ENCODE measurements at places on chromosomes 13 and 19.

DNA sequence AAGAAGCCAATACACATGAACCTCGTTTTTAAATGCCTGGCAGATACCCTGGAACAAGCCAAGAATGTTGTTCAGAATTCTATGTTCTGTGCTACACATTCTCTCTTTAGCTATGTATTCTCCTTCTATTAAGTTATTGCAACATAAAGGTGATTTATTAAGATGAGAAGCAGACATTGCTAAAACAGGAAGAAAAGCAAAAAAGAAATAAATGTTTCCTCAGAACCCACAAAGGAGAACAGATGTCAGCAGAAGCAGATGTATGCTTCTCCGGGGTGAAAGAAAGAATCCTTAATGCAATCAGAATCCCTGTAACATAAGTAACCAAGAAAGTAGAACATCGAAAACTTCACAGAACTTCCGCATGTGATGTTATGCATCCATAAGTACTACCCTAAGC, 302.9 kb downstream of the DCT start:
- DNase-seq = no peak

- DNase-seq = no peak
These were observed 7.0 kb upstream of the HCN2 start for GRCh38 chr19:582497-583197.

- DNase-seq = peak; percentile 20
These were observed 688 bp downstream of the ZNF225 start for GRCh38 chr19:44113784-44114390.

- no peak for DNase-seq
These were observed 20.9 kb upstream of the DCUN1D2 start for GRCh38 chr13:113511361-113511760.

DNA sequence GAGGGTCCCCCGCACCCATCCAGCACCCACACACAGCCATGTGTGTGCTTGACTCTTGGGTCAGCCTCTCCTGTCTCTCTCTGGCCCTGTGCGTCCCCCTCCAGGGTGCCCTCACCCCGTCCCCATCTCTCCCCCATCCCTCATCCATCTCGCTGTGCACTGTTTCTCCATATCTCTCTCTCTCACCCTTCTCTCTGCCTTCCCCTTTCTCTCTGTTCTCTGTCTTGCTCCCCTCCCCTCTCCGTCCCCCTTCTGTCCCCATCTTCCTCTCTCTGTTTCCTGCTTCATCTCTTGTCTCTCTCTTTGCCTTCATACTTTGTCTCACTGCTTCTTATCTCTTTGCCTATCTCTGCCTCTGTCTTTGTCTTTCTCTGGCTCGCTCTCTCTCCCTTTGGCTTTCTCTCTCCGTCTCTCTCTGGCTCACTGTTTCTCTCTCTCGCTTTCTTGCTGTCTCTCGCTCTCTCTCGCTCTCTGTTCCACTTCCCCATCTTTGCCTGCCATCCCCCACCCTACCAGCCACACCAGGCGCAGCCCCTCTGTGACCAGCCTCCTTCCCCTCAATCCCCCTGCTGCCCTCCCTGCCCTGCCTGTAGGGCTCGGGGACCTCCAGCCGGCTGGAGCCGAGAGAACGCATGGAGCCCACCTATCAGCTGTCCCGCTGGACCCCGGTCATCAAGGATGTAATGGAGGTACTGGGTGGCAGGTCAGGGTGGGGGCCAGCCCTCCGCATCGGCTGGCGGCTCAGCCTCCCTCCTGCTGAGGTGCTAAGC, 8.9 kb downstream of the STXBP2 start:
- DNase-seq = no peak

- peak; percentile 7 for DNase-seq
These were observed 146.9 kb upstream of the SOX21 start for GRCh38 chr13:94859278-94859691.

- no peak for DNase-seq
These were observed 528.7 kb upstream of the KLF12 start for GRCh38 chr13:74662905-74663304.

- DNase-seq = no peak
These were observed 4.9 kb upstream of the SLC25A15 start for GRCh38 chr13:40784540-40784939.

DNA sequence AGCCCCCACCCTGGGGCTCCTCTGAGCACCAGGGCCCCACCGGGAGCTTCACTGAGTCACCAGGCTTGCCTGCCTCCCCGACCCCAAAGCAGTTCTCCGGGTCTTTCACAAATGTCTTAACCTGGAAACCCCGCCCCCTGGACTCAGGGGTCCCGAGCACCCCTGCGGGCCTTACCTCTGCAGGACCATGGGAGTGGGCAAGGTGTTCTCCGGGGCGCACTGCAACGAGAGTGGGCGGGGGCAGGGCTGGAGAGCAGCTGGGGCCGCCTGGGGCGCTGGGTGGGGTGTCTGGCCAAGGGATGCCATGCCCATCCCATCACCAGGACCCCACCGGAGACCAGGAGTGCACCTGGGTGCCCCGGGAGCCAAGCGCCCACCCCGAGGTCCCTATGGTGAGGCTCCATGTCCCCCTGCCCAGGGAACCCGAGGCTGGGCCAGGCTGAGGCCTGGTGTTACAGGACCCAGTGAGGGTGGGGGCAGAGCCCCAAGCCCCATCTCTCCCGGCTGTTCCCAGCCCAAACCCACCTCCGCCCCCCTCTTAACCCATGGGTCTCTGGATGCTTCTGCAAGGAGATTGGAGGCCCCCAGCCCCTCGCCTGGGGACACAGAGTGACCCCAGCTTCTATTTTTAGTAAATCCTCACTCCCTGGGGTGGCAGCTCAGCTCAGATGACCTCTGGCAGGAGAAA, 10.9 kb downstream of the MKNK2 start:
- no peak for DNase-seq

DNA sequence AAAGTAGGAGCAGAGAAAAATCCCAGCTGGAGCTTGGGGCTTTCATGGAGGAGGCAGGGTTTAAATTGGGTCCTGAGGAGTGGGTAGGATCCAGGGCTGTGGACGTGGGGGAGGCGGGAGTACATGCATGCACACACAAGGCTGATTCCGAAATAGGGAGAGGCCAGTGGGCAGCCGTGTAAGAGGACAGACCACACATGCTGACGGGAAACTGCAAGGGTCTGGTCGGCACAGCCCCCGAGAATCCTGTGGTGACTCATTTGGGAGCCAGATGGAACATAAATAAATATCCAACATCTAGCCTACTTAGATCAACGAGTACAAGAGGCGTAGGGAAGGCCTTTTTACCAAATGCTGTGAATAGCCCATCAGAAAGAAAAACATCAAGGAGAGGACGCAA, 216.3 kb upstream of the ZNF507 start:
- DNase-seq = no peak

DNA sequence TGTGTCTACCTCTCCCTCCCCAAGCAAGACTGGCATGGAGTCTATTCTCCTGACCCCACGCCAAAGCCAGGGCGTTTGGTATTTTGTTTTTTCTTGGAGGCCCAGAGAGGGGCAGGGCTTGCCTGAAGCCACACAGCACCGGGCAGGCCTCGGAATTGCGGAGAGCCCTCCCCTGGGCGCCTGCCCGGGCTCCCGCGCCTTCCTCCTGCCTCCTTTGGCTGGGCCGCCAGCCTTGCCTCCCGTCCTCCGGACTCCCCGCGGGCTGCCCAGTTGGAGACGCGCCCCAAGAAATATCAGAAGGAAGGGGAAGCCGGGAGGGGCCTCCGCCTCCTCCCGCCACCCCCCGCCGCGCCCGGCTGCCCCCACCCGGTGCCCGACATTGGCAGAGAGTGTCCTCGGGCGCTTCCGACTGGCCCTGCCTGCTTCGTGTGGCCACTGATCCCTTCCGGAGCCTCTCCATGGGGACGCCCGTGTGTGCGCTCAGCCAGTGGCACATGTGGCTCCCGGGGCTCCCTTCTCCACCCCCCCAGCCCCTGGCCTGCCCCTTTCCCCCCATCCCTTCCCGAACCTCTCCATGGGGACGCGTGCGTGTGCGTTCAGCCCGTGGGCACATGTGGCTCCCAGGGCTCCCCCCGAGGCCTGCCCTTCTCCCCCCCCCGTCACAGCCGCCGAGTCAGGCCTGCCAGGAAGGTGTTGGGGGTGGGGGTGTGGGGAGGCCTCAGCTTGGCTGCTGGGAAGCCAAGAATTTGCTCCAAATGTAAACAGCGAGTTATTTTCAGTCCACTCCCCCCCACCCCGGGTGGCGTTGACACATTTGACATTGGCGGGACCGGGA, 37.3 kb downstream of the NFIC start:
- no peak for DNase-seq

DNA sequence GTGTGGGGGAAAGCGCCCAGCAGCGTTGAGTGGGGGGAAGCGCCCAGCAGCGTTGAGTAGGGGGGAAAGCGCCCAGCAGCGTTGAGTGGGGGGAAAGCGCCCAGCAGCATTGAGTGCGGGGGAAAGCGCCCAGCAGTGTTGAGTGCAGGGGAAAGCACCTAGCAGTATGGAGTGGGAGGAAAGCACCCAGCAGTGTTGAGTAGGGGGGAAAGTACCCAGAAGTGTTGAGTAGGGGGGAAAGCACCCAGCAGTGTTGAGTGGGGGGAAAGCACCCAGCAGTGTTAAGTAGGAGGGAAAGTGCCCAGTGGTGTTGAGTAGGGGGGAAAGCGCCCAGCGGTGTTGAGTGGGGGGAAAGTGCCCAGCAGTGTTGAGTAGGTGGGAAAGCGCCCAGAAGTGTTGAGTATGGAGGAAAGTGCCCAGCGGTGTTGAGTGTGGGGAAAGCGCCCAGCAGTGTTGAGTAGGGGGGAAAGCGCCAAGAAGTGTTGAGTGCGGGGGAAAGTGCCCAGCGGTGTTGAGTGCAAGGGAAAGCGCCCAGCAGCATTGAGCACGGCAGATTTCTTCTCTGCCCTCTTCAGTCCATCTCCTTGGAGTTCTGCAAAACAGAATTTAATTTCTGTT, 138.4 kb downstream of the ATP11A start:
- DNase-seq = no peak

- peak; percentile 76 for DNase-seq
These were observed 19.6 kb downstream of the TMEM150B start for GRCh38 chr19:55305491-55305890.

DNA sequence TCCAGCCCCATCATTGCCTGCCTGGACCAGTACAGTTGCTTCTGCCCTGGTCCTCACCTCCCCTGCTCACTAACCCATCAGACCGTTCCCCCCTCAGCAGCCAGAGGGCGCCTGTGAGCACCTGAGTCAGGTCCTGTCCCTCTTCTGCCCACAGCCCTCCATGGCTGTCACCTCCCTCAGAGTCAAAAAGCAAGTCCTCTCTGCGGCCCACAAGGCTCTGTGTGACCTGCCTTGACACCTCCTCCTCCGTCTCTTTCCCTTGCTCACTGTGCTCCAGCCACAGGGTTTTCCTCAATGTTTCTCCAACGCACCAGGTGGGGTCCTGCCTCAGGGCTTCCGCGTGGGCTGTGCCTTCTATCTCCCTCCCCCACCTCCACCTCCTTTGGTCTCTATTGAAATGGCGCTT, 29.4 kb upstream of the PTPRS start:
- DNase-seq = peak; percentile 73

GRCh38 chr19:44677019-44677811, 5.9 kb downstream of the CEACAM19 start:
- peak; percentile 21 for DNase-seq

GRCh38 chr13:54958781-54959180, 1930.2 kb downstream of the OLFM4 start:
- DNase-seq = no peak

DNA sequence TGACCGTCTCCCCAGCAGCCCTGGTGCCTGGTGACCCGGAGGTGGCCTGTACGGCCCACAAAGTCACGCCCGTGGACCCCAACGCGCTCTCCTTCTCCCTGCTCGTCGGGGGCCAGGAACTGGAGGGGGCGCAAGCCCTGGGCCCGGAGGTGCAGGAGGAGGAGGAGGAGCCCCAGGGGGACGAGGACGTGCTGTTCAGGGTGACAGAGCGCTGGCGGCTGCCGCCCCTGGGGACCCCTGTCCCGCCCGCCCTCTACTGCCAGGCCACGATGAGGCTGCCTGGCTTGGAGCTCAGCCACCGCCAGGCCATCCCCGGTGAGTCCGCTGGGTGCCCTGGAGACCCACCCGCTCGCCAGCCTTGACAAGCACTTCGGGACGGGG, 2.2 kb downstream of the MADCAM1 start:
- DNase-seq = no peak

DNA sequence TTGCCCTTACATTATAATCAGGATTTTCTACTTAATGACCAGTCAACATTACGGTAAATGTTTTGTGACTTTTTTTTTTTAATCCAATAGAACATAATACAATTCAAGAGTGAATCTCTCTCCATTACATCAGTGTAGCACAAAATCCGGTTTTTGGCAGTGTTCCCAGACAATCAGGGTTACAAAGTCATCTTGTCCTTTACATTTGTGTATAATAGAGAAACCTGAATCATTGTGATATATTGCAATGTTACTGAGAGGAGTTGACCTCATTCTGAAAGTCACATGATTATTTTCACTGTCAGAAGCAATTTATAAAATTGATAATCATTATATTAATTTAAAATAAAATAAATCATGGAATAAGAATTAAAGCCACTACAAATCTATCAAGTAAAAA, 1346.0 kb upstream of the SPRY2 start:
- no peak for DNase-seq

DNA sequence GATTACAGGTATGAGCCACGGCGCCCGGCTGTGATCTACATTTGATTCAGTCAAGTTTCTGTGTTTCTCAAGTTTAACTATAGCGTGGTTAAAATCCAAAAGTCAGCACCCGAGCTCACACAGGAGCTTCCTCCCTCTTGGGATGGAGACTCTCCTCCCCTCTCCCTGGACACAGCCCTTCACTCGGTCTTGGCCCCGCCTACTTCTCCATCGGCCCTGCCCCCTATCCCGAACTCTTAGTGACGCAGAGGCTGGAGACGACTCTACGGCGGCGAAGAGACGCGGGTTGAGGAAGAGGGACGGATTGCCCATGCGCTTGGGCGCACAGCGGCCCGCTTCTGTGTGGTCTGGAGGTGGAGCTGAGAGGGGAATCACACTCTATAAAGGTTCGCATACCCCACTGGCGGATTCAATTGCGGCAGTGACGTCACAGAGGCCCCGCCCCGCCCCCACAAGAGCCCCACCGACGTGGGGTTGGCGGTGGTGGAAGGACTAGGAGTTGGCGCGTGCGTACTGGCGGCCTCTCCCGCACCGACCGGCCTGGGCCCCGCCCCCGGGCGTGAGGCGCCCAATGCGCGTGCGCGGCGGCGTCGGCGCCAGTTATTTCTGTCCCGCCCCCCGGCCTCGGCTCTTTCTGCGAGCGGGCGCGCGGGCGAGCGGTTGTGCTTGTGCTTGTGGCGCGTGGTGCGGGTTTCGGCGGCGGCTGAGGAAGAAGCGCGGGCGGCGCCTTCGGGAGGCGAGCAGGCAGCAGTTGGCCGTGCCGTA, at the start of gene TRIM28:
Gene TRIM28 (plus strand): TSS at position 239 of the 765 bp plus-strand sequence. CDS start 694 bp downstream, outside the sequence.
- peak; percentile 99 for DNase-seq

- DNase-seq = peak; percentile 51
These were observed 4.6 kb upstream of the FAM32A start for GRCh38 chr19:16180611-16181010.

GRCh38 chr19:8731428-8732169, 10.2 kb downstream of the OR2Z1 start:
- DNase-seq = peak; percentile 3

- DNase-seq = no peak
These were observed 1322.2 kb downstream of the PCDH9 start for GRCh38 chr13:65907666-65908525.

DNA sequence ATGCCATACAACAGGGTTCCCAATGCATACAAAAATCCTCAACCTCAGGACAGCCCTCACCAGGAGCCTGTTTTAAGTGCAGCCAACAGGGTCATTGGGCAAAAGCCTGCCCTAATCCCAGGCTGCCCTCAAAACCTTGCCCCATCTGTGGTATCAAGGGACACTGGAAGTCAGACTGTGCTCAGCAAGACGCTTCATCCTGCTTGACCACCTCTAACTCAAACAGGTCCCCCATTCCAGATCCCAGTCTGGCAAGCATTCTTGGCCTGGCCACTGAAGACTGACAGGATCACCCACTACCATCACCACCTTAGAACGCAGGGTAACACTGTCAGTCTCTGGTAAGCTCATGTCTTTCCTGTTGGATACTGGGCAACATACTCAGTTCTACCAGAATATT, 15.0 kb upstream of the ZSCAN4 start:
- DNase-seq = no peak
